AG08395 (cell line): ENCODE measurements at places on chromosomes 11 and 22.
A peak's percentile ranks its signal among the peaks of the same experiment; 100 is the strongest.

- DNase-seq = no peak
Observed at GRCh38 chr22:30909306-30909705, 59.3 kb downstream of the MORC2 start.

- no peak for DNase-seq
Observed at GRCh38 chr11:35963911-35964310, 20.0 kb downstream of the LDLRAD3 start.

DNA sequence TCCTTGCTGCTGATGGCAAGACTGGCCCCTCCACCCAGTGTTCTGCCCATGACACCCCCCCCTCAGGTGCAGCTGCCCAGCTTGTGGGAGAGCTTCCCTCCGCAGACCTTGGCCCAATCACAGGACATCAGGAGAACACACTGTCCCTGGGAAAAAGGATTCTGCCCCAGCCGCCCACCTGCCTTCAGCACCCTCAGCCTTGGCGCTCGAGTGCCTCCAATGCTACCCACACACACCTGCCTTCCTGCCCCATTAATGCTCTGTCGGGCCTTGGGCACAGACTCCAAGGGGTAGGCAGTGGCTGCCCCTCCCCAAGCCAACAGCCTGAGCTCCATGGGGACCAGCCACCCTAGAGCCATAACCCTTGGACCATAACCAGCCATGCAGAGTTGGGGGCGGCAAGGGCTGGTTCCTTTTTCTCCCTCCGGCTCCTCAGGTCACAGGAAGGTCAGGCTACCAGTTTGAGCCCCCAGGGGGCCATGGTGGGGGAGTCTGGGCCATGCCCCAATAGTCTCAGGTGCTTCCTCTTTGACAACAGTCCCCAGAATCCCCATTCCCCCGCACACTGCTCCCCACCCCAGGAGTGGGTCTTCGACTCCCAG, 1.3 kb upstream of the ZNF70 start:
- DNase-seq = no peak

DNA sequence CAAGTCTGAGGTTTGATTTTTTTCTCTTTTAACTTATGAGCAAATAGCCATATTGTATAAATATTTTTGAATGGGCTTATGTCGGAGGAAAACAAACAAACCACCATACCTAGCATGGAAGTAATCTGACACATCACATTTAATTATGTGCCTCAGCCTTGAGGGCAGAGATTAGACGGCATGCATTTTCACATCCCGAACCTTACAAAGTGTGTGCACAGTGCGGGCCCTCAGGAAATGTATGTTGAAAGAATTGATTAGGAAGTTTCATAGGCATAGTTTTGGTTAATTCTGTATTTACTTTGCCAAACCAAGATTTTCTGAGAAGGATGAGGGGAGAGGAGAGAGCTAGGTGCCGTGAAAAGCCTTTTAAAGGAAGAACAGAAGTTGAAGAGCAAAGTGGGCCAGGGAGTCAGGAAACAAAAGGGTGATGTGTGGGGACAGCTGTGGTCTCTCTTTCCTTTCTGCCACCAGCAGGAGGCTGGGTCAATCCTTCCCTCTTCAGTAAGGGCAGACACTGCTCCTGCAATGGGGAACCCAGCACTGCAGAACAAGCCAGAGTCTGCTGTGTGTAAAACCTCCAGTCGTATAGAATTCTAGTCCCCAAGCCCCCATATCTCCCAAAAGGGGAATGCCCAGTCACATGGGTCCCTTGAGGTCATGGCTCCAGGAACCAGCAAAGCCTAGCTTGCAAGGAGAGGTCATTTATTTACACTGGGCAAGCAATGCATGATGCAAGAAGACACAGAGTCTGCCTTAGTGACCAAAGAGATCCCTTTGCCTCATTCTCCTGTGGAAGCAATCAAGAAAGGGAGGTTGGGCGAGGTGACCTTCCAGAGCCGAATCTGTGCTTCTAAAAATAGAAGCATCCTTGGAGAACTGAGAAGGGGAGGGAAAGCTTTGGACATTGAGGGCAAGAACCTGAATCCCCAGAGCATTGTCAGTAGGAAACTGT, 71.1 kb upstream of the OLFML1 start:
- no peak for DNase-seq

GRCh38 chr22:46251816-46252380, 1.8 kb upstream of the CDPF1 start:
- DNase-seq = no peak

GRCh38 chr11:27200779-27201453, 160.3 kb downstream of the BBOX1 start:
- DNase-seq = no peak

DNA sequence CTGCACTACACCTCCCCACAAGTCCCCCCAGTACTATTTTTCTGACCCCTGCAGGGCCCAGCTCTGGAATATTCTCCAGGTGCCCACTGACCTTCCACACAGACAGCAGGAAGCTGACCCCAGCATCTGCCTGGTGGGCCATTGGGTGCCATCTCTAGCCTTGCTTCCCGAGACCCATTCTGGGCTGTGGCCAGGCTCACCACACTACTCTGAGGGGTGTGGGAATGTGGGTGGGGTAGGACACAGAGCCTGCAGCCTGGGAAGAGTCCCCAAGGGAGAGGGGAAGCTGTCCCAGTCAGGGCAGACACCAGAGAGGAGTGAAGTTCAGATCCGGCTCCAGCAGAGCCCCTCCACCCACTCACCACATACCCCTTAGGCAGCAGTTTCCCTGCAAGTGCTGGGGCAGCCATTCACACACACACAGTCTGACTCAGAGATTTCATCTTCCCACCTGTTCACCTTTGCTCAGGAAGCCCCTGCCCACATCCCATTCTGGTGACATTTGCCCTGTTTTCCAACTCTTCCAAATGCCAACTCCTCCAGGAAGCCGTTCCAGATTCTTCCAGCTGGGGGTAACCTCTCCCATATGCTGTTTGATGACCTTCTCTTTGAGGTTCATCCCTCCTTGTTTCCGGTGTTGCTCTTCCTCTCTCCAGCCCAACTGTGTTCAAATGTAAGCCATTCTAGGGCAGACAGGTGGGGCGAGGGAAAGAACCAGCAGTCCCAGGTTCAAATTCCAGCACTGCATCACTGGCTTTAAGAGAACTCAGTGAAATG, 1.9 kb downstream of the SLCO2B1 start:
- no peak for DNase-seq

GRCh38 chr11:69950621-69951020, 127.5 kb upstream of the ANO1 start:
- DNase-seq = no peak

GRCh38 chr11:123654566-123655081, at the start of gene SCN3B:
Gene SCN3B (minus strand): TSS chr11:123654624. CDS start chr11:123653801, 823 bp downstream.
- DNase-seq = peak; percentile 71

- no peak for DNase-seq
Observed at GRCh38 chr22:33882991-33883390, 37.3 kb downstream of the LARGE1 start.

DNA sequence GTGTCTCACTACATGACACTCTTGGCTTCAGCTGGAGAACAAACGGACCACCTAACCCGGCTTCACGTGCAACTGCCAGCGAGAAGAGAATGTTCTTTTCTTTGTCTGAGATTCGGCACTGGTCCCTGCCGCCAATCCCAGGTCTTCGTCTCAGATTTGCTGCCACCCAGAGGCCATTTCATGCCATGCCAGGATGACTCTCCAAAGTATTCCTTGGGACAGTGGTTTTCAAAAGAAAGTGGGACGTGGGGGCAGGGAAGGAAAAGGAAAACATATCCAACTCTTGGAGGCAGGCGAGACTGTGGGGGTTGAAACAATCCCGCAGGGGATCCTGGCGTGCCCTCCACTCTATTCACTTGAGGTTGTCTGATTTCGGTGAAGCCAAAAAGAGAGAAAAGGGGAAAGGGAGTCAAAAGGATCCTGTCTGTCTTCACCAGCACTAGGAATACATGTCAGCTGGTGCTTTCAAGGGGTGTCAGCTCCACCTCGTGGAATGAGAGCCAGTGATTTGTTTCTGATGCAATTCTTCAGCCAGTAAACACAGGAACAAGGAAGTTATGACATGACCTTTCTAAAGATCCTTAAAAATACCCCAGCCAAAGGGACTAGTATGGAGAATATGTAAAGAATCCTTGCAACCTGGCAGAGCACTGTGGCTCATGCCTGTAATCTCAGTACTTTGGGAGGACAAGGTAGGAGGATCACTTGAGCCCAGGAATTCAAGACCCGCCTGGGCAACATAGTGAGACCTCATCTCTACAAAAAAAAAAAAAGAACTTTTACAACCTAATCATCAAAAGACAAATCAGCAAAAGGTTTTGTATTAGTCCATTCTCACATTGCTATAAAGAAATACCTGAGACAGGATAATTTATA, 41.0 kb upstream of the APLNR start:
- peak; percentile 86 for DNase-seq

- DNase-seq = peak; percentile 81
Observed at GRCh38 chr11:783581-784015, 6.3 kb downstream of the CEND1 start.

GRCh38 chr11:119721129-119722120, 7.6 kb downstream of the NECTIN1 start:
- DNase-seq = peak; percentile 62

DNA sequence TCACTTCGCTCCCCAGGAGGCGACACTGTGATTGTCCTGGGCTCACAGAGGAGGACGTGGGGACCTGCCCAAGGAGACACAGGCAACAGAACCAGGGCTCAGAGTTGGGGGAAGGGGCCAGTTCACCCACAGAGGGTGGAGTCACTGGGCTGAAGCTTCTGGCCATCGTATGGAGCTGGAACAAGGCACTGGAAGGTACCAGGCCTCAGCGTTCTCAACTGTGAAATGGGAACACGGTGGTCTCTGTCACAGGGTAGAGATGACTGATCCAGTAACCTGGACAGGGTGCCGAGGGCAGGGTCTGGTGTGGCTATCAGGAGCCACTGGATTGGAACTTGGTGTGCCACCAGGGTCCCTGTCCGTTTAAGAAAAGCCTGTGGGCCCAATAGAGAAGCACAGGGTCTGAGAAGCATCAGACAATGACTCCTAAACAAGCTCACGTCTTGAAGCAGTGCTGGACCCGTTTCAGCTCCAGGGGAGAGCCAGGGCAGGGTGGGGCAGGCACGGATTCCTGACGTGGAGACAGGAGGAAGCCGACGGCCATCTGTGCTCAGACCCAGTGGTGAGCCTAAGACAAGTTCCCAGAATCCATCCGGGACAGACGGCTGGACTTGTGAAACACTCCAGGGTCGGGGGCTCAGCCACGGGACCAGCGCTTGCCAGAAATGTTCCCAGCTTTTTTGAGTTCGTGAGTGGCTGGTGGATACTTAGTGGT, 25.0 kb upstream of the KCNQ1OT1 start:
- DNase-seq = no peak

DNA sequence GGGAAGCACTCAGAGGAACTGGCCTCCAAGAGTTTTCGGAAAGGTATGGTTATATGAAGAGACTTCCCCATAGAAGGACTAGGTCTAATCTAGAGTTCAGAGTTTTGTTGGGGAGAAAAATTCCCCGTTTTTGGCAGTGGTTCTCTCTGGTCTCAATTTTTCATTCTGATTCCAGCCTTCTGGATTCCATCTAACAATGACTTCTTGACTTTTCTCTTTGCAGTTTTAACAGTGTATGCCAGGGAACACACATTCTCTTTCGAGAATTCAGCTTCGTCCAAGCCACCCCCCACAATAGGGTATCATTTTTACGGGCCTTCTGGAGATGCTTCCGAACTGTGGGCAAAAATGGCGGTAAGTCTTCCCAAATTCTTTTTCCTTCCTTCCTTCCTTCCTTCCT, 115.6 kb downstream of the CSTPP1 start:
- DNase-seq = no peak

- DNase-seq = peak; percentile 93
Observed at GRCh38 chr22:46984751-46985506, 222.5 kb downstream of the TBC1D22A start.

- peak; percentile 40 for DNase-seq
Observed at GRCh38 chr11:128848815-128849455, 18.2 kb downstream of the KCNJ1 start.

GRCh38 chr11:64856382-64857227, 12.2 kb upstream of the CDC42BPG start:
- DNase-seq = peak; percentile 88

DNA sequence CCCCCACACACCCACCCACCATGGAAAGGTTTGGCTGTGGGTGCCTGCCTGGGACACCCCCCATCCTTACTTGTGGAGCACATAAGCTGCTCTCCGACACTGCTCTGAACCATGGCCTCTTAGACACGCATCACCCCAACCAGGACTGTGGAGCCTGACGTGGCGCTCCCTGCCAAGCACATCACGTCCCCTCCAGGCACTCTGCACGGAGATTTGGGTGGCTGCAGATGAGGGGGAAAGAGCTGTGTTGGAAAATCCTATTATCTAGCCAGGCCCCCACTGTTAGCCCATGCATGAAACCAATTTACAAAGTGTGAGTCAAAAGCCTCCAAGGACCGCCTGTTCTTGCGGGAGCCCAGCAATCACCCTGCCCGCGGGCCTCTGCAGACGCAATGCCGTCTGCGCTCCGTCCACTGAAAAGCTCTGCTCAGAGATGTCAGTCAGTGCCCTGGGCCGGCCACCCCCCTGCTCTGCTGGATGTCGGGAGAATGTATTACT, 163.4 kb upstream of the NECTIN1 start:
- DNase-seq = no peak

GRCh38 chr22:48948575-48949170, 879.0 kb downstream of the BRD1 start:
- no peak for DNase-seq

- no peak for DNase-seq
Observed at GRCh38 chr11:83922318-83922717, 636.2 kb upstream of the CCDC90B start.

DNA sequence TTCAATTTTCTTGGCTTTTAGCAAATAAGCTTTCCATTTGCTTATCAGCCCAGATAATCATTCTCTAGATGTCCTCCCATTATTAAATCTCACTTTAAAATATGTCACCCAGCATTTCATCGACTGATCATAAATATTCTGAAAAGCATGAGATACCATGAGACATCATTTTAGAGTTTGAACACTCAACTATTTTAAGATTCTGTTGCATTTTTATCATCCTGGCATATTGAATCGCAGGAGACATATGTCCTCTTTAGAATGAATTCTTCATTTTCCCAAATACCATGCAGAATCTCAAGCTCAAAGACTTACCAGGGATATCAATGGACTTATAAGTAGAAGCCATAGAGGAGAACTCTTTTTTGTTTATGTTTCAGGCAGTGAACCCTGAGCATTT, at the start of gene OR52A5:
Gene OR52A5, minus strand, starts transcription at position 361 of the 400 bp plus-strand sequence. CDS start 5,714 bp downstream, outside the sequence.
- DNase-seq = no peak

- no peak for DNase-seq
Observed at GRCh38 chr22:32874976-32875375, 73.5 kb downstream of the TIMP3 start.

DNA sequence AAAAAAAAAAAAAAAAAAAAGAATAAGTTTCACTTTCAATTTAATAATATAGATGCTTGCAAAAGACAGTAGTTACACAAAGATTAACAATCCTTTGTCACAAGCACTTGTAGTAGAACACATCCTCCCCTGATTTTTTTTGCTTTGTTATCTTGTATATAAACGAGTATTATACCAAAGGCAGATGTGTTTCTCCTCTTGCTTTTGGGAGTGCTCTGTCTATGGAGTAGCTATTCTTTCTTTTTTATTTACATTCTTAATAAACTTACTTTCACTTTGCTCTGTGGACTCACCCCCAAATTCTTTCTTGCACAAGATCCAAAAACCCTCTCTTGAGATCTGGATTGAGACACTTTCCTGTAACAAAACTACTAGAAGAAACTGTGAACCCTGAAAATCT, 3.4 kb upstream of the MRPL16 start:
- DNase-seq = no peak
